ENCODE measurements at places on chromosomes 5 and 9. TPM values are rescaled to one million over a fixed set of nuclear protein-coding genes. Genes with fewer than 3 reads are reported as not detected.

GRCh38 chr5:110638970-110639902 lies 87.2 kb downstream of the TMEM232 start:
- no peak for DNase-seq

DNA sequence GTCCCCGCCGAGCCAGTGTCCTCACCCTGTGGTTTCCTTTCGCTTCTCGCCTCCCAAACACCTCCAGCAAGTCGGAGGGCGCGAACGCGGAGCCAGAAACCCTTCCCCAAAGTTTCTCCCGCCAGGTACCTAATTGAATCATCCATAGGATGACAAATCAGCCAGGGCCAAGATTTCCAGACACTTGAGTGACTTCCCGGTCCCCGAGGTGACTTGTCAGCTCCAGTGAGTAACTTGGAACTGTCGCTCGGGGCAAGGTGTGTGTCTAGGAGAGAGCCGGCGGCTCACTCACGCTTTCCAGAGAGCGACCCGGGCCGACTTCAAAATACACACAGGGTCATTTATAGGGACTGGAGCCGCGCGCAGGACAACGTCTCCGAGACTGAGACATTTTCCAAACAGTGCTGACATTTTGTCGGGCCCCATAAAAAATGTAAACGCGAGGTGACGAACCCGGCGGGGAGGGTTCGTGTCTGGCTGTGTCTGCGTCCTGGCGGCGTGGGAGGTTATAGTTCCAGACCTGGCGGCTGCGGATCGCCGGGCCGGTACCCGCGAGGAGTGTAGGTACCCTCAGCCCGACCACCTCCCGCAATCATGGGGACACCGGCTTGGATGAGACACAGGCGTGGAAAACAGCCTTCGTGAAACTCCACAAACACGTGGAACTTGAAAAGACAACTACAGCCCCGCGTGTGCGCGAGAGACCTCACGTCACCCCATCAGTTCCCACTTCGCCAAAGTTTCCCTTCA lies 1.4 kb downstream of the GLIS3 start:
- DNase-seq: peak; percentile 0

Gene ADGRD2
- polyA plus RNA-seq: not detected

Gene TEK
- not detected for polyA plus RNA-seq

Gene TPPP
- polyA plus RNA-seq: 0.19 TPM

DNA sequence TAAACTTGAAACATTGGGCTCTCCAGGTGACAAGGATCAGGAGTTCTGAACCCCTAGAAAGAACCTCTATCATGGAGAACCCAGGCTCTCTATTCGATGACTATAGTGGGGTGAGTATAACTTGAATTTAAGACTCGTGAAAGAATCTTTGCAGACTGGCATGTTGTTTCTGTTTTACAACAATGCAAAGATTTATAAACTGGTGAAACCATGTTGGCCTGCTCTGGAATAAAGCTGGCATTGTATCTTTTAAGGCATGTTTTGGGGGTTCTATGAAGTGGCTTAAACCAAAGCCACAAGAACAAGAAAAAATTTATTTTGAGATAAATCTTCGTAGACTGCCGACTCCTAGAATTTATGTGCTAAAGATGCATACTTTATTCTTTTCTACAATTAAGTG lies 9.8 kb upstream of the GDNF start:
- no peak for DNase-seq

Gene F2RL2
- 0.43 TPM for polyA plus RNA-seq

Gene SHISAL2B
- polyA plus RNA-seq: not detected

GRCh38 chr9:82382887-82383616 lies 394.5 kb downstream of the SPATA31D1 start:
- DNase-seq: no peak

Gene PCDHGA3
- not detected for polyA plus RNA-seq

DNA sequence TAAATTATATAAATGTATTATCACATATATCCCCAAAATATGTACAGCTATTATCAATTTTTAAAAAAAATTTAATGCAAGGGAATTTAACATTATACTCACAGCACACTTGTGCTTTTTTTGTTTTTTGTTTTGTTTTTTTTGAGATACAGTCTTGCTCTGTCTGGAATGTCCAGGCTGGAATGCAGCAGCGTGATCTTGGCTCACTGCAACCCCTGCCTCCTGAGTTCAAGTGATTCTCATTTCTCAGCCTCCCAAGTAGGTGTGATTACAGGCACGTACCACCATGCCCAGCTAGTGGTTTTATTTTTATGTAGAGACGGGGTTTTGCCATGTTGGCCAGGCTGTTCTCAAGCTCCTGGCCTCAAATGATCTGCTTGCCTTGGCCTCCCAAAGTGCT lies 58.3 kb downstream of the GLIS3 start:
- no peak for DNase-seq

GRCh38 chr9:99173570-99174504 lies 47.9 kb downstream of the ALG2 start:
- DNase-seq: no peak

DNA sequence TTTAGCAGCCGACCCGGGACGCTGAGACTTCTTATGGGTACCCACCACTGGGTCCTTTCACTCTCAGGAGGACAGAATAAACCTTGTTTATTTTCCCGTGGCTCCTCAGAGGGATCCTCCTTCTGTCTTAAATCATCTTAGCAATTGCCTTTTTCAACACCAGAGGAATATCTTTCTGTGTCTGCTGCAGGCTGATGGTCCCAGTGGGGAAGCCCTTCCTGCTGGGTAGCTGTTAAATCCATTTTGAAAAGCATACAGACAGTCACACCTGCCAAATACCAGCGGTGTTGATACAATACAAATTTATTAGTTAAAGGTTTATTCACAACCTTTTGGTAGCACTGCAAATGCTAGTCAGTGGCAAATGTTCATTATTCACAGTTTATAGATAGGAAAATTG lies 222.9 kb downstream of the AOPEP start:
- DNase-seq: no peak

- DNase-seq: no peak
These were observed 2.0 kb upstream of the F2RL2 start for GRCh38 chr5:76625087-76625815.

Gene TMEM171
- not detected for polyA plus RNA-seq

GRCh38 chr9:19154135-19154612 lies 26.9 kb upstream of the PLIN2 start:
- no peak for DNase-seq

Gene ECPAS
- 7.0 TPM for polyA plus RNA-seq

DNA sequence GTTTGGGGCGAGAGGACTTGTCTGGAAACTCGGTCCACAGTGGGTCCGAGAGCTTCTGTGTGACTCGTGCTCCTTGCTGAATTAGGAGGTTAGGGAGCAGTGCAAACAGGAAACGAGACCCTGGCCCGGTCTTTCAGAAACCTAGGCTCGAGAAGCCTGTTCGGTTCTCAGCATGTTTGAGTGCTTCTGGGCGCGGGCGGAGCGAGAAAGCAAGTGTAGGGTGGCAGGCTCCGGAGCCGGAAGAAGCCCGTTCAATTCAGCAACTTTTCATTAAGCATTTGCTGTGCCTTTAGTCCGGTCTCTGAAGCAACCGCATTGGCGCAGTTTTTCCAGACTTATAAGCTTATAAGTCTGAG lies 547 bp downstream of the CLTA start:
- peak; percentile 45 for DNase-seq

GRCh38 chr5:97422678-97423077 lies 239.6 kb upstream of the RIOK2 start:
- DNase-seq: no peak

Gene BTNL8
- polyA plus RNA-seq: not detected

Gene NR2F1
- not detected for polyA plus RNA-seq

Data from immature natural killer cell (primary cell).